ENCODE measurements at places on chromosomes 1 and 21.
A peak's percentile ranks its signal among the peaks of the same experiment; 100 is the strongest.

GRCh38 chr1:20724364-20725188, 6.8 kb upstream of the KIF17 start:
- no peak for DNase-seq

GRCh38 chr1:83905315-83905907, 93.5 kb downstream of the TTLL7 start:
- peak; percentile 37 for DNase-seq

GRCh38 chr1:34656731-34657130, 98.1 kb upstream of the GJB5 start:
- no peak for DNase-seq

DNA sequence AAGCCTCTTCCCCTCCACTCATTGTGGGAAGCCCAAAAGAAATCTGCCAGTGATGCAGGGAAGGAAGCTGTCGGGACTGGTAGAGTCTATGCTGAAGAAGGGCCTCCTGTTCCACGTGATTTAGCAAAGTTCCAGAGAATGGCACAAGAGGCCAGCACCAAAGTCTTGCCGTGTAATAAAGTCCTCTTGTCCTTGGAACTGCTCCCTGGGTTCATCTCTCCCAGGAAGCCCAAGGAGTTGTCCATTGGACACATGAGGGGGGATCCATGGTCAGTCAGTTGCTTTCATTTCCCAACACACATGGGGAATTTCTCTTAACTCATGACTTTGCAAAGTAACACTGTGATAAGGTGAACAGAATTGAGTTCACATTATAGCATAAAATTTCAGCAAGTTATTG, 116.1 kb upstream of the RAB4A start:
- DNase-seq, result no peak

DNA sequence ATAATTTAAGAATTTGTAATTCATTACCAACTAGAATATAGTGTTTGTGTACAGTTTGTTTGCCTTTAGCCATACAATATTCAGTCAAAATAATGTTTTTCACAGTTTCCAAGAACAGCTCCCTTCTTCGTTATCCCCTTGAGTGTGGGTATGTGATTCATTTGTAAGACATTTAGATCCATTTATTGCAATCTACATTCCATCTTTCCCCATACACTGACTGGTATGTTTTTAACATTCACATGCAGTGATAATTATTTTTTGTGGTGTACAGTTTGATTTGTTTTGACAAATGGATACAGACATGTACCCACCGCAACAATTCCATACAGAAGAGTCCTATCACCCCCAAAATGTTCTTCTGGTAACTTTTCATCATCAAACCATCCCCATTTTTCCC, 589.1 kb upstream of the ADAMTS5 start:
- no peak for DNase-seq

- peak; percentile 40 for DNase-seq
These were observed 110.6 kb downstream of the HS2ST1 start for GRCh38 chr1:87024936-87025540.

GRCh38 chr1:177351361-177352108, 180.8 kb downstream of the BRINP2 start:
- peak; percentile 24 for DNase-seq

GRCh38 chr1:169892927-169893644, 610 bp downstream of the SCYL3 start:
- DNase-seq, result peak; percentile 23

DNA sequence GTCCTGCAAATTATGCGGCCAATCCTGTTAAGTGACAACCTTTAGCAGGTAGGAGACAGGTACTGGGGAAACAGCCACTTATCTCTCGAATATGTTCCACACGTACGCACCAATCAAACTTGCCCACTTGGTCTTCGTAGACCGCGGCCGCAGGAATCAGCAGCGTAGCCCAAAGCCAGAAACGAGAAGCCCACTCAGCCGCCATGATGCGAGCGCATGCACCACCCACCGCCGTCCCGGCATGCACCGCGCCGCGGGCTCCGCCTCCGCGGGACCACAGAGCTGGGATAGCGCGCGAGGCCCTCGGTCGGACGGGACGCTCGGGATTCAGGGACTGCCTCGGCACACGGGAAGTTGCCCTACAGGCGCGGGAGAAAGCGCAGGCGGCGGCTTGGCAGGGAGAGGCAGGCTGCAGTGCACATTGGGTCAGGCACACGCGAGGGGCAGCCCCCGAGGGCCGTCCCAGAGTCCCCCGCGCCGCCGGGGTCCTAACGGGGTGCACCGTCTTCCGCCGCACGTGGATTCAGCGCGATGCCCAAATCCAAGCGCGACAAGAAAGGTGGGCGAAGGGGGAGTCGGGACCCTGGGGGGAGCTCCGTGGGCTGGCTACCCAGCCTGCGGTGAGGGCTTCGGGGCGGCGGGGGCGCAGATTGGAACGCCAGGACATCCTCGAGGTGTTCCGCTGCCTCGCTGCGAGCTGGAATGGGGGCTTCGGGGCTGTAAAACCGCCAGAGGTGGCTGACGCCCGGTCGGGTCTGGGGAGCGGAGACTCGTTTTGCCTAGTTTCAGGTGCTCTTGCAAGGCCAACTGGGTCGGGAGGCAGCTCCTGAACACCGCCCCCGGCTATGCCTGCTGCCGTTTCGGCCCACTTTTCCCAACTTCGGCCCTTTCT, at the start of the genes EMC1 and MRTO4:
Gene EMC1 (minus strand): TSS at position 220 of the 892 bp plus-strand sequence. CDS start 15 bp downstream, at position 205.
Gene MRTO4 (plus strand): TSS at position 501 of the 892 bp plus-strand sequence. CDS start 31 bp downstream, at position 532.
- peak; percentile 91 for DNase-seq

DNA sequence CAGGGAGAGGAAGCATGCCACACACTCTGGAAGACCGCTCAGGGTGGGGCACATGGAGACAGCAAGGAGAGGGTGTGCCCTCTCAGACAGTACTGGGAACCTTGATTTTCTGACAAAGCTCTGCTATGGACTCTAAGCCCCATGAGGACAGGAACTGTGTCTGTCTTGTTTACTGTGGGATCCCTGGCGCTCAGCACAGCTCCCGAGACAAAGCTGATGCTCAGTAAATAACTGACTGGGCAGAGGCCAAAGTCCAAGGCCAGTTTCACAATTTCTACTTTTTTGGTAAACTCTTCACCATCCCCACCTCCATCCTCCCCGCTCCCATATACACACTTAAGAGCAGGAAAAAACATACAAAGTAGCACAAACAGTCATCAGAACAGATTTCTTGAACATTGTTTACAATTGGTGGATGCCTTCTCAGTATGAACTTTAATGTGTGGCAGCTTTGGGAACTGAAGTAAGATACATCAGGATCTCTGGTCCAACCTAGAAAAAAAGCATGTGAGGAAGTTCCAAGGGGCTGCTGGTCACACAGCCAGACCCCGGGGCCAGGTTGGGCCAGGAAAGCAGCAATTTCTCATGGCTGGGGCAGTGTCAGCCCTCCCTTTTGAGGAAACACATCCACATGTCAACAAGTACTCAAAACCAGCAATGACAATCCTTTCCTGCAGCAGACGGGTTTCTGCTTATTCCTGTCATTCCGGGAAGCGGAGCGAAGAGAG, 5.6 kb upstream of the AHCYL1 start:
- no peak for DNase-seq

DNA sequence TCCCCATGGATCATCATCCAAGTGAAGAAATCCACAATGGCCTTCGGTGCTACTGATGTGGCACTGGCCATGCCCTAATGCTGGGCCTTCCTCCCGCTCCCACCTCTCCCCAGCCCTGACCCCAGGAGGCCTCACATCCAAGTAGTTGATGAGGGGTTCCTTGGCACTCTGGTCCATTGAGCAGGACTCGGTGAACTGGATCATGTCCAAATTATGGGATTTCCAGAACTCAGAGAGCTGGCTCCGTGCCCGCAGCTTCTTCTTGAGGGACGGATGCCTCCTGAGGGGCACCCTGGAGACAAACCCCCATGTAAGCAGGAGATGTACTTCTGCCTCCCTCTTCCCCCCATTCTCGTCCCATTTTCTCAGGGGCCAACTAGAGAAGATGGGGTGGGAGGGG, 929 bp downstream of the CTSE start:
- no peak for DNase-seq

GRCh38 chr1:3522564-3523265, 68.2 kb downstream of the ARHGEF16 start:
- DNase-seq, result peak; percentile 50

- no peak for DNase-seq
These were observed 53.3 kb downstream of the SYF2 start for GRCh38 chr1:25178917-25179561.

DNA sequence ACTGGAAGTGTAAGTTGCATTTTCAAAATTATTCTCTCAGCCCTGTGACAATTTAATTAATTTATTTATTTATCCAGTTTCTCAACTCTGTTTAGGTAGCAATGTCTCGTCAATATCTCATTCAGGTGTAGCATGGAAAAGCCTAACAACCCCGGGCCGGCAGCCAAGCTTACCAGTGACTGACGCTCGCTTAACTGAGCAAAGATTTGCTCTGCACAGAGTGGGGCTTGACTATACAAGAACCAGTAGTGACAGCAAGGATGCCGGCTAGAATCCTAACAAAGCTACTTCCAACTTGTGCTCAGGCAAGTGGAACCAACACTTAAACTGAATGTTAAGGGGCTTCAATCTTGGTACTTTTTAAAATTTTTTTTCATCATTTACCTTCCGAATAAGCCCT, 80.9 kb upstream of the ESRRG start:
- DNase-seq, result no peak

GRCh38 chr1:59601811-59602210, 212.9 kb upstream of the HOOK1 start:
- DNase-seq, result no peak

GRCh38 chr21:41438425-41439113, 12.5 kb downstream of the MX1 start:
- no peak for DNase-seq

DNA sequence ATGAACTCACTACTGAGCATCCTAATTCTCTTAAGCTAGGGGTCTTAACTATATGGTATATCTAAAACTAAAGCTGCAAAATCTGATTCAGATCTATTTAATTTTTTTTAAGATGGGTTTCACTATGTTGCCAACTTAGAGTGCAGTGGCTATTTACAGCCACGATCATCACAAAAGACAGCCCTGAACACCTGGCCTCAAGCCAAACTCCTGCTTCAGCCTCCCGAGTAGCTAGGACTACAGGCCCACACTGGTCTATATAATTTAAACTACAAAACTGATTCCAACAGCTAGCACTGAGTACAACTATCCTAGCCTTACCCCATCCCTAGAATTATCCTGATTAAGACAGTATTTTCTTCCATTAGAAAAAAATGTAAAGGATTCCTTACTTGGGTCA, 37.1 kb downstream of the EIF4G3 start:
- peak; percentile 8 for DNase-seq

GRCh38 chr1:155133799-155134281, 1.8 kb upstream of the SLC50A1 start:
- DNase-seq, result no peak

DNA sequence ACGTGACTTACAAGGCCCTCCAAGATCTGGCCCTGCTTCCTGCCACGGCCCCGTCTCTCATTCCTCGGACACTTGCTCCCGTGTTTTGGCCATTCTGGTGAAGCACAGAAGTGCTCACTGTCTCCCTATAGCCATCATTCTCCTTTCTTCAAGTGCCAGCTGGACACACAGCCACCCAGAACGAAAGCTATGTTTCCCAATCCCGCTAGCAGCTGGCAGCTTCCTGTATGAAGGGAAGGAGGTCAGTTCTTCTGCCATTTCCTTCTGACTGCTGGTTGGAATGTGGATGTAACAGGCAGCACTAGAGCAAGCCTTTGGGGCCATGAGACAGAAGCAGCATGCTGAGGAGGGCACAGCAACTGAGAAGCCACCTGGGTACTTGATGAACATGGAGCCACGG, 82.8 kb downstream of the TGFBR3 start:
- DNase-seq, result no peak

- no peak for DNase-seq
These were observed 124.7 kb upstream of the ZBTB40 start for GRCh38 chr1:22326931-22327330.

GRCh38 chr1:235008239-235008638, 120.4 kb downstream of the TOMM20 start:
- no peak for DNase-seq

- DNase-seq, result no peak
These were observed 31.1 kb upstream of the UAP1 start for GRCh38 chr1:162530307-162530987.

DNA sequence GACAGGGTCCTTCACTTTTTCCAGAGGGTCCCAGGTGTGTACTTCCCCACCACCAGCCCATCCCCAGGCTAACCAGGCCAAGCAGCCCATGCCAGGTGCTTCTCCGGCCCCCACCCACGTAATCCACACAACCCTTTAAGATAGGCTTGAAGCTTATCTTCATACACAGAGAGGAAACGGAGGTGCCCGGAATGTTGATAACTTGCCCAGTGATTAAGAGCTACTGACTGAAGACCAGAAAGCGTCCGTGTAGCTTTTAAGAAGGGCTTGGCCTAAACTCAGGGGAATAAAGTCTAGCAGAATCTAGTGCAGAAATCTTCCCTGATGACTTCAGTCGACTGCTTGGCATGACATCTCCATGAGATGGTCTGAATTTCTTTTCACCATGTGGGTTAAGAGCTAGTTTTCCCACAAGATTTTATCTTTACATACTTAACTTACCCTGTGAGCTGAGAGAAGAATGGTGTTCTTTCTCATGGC, 138.7 kb downstream of the GALNT2 start:
- no peak for DNase-seq

- no peak for DNase-seq
These were observed 70.1 kb downstream of the TENT5C start for GRCh38 chr1:117675907-117676430.

DNA sequence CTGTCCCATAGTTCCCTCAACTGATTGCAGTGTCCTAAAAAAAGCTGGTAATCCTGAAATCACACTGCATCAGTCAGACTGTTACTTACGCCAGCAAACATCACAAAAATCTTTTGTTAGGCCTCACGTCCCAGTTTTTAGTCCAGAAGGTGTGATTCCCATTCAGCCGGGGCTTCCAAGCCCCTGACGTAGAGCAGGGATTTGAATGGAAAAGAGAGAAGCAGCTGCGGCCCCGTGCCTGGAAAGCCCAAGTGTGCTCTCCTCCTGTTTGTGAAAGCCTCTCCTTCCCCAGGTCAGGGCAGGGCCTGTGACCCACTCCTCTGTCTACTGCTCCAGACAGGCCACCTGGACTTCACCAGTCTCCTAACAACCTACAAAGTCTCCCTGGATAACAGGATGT, 20.7 kb downstream of the KCNA10 start:
- DNase-seq, result no peak

DNA sequence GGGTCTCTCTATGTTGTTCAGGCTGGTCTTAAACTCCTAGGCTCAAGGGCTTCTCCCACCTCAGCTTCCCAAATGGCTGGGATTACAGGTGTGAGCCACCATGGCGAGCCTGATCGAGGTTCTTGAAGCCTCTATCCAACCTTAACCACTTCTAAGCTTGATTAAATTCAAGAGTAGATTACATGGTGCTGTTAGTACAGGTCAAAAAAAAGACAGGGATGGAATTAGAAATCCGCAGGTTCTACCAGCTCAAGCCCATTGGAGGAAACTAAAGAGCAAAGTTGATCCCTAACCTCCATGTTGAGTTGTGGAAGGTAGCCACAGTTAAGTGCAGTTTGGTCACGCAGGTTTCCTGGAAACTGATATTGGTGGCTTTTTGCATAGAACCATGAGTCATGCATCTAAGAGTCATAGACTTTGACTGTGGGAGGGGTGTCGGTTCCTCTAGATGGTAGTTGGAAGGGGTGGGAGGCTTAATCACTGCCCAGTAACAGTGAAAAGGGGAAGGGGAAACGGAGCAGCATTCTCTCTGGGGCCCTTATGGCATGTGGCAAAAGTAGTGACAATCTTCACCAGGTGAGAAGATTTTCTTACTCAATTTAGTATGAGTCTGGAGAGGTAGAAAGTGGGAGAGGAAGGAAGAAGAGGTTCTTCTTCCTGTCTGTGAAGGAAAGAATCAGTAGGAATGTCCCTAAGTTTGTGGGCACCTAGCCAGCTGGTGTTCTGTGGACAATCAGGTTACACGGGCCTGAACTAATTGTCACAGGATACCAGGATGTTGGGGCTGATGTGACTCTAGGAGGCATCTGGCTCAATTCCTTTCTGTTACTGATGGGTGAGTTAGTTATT, 7.0 kb downstream of the CD53 start:
- no peak for DNase-seq
